HS-27A (cell line): ENCODE measurements at places on chromosomes 16 and 17.

GRCh38 chr17:78379131-78379491 lies 662 bp downstream of the PGS1 start:
- no peak for DNase-seq

GRCh38 chr16:9256196-9256595 lies 164.8 kb downstream of the HAPSTR1 start:
- no peak for DNase-seq

GRCh38 chr16:47236716-47237115 lies 93.0 kb upstream of the NETO2 start:
- DNase-seq = no peak

GRCh38 chr17:59600169-59600568 lies 19.5 kb upstream of the CLTC start:
- DNase-seq = no peak

DNA sequence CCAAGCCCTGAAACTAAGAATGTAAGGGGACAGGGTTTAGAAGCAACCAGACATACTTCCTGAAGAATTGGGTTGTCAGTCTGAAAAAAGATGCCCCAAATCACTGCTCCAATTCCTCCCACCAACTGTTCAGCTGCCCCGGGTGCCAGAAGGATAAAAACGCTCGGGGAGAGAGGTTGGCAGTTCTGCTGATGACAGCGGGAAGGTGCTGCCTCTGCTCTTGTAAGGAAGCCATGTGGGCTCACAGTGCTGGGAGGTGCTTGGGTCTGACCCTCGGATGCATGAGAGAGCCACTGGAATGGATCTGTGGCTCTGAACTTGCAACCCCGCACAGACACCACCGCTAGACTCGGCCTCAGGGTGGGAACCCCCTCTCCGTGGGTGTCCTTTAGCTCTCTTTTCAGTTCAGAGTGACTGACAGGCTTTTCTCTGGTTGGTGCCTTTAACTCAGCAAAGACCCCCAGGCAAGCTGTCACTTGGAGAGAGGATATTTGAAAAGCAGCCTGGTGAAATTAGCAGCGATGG lies 364.8 kb upstream of the RBFOX1 start:
- no peak for DNase-seq

DNA sequence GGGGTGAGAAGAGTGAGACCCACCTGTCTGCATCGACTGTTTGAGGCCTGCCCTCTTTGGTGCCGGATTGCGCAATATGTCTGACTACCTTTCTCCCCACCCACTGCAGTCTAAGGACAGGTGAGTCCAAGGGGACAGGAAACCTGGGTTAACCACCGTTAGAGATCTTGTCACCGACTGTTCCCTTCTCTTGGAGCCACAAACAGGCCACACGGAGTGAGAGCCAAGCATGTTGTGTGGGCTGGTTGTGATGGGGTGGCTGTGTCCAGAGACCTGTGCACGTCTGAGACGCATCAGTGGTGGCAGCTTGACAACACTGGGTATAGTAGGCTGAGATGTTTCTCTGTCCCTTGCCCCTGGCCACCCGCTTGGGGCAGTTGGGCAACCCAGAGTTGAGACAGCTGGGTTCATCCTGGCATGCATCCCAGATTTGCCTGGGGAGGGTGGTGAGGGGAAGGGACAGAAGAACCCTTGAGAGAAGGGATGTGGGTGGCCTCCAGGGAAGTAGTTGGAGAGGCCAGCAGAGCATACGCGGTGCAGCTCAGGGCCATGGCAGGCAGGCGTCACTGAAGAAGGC lies 21.4 kb downstream of the MPRIP start:
- DNase-seq = no peak
